Vein endothelial cell (primary cell): ENCODE measurements at places on chromosomes 13 and 19. TPM values are rescaled to one million over a fixed set of nuclear protein-coding genes. Genes with fewer than 3 reads are reported as not detected.

ADGRE3 gene
- not detected in 2 replicates for total RNA-seq

KLK2 gene
- total RNA-seq: not detected in 2 replicates

GNG7 gene
- total RNA-seq: 0.48 and 0.98 TPM in 2 replicates

ZNF714 gene
- total RNA-seq: 9.8 and 9.9 TPM in 2 replicates
